ENCODE measurements at places on chromosomes 6 and 20.

GRCh38 chr6:19771753-19772336 lies 65.3 kb upstream of the ID4 start:
- DNase-seq, result no peak

DNA sequence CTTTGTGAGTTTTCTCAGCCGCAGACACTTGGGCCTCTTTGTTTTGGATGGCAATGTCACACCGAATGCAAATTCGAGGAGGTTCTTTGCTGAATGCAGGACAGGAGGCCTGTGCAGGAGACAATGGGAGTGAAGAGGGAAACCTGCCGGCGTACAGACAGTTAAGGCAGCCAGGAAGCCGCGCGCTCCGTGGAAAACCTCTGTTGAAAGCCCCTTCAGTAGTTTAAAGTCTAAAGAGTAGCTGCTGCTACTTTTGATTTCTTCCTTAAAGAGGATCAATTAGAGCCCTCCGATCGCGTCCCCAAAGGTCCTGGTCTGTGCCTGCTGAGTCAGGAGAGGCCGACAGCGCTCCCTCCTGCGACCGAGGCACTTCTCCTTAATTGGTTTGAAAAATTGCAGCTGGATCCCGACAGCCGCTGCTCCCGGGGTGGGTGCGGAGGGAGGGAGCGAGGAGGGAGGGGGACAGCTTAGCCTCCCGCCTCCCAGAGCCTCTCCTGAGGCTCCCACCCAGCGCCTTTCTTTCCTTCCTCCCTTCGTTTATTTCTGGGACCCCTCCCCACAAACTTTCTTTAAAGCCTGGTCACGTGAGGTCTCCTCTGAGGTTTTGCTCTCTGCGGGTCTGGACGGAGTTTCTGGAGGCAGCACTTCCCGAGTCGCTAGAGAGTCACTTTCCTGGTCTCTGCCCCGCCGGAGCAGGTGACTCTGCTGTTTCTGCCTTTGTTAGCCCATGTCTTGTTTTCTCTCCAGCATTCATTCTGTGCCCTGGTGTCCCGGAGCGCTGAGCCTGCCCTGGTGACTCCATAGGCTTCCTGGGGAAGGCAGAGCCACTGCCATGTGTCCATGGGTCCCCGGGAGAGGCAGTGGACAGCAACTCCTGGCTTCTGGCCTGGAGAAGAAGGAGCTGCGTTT lies 22.3 kb upstream of the RPP40 start:
- no peak for DNase-seq

- DNase-seq, result peak; percentile 5
These were observed 913 bp downstream of the BTN2A2 start for GRCh38 chr6:26383624-26384417.

- DNase-seq, result no peak
These were observed 80.8 kb upstream of the MPC1 start for GRCh38 chr6:166463359-166464067.

GRCh38 chr20:17569616-17570346 lies at the start of gene DSTN:
TSS of gene DSTN (plus strand) at chr20:17570075. CDS start at chr20:17570209, 134 bp downstream.
- DNase-seq, result peak; percentile 81

- DNase-seq, result no peak
These were observed 235.3 kb upstream of the CEP162 start for GRCh38 chr6:84462698-84463097.

DNA sequence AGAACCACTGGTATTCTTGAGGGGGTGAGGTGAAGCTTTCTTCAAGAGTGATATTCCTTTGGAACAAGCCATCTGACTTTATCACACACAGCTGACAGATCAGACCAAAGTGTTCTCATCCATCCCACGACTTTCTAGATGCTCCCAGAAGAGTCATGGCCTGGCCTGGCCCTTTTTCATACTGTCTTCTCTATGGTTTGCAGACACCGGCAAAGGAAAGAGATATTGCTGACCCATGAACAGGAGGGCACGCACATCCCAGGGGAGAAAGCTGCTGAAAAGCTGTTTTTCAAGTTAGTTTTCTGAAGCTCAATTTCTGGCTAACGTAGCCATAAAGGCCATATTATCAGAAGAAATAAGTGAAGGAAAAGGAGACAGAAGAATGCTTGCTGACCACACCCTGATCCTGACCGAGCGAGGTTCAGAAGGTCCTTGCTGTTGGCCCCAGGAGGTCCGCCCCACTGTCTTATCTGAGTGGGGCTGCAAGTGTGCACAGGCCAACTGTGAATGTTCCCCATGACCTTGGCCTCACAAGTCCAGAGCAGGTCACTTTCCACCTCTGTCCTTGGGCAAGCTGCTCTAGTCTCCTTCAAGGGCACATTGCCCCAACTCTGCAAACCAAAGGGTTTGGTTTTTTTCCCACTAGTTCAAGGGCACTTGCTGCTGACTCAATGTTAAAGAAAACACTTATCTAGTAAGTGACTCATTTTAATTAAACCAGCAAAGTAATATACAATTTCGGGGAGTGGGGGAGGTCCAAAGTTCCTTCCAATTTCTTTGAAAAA lies 2.0 kb downstream of the ACSS1 start:
- no peak for DNase-seq

GRCh38 chr6:136791296-136792094 lies 782 bp downstream of the MAP3K5 start:
- DNase-seq, result peak; percentile 37

GRCh38 chr6:30163918-30164654 lies 740 bp downstream of the TRIM15 start:
- no peak for DNase-seq

DNA sequence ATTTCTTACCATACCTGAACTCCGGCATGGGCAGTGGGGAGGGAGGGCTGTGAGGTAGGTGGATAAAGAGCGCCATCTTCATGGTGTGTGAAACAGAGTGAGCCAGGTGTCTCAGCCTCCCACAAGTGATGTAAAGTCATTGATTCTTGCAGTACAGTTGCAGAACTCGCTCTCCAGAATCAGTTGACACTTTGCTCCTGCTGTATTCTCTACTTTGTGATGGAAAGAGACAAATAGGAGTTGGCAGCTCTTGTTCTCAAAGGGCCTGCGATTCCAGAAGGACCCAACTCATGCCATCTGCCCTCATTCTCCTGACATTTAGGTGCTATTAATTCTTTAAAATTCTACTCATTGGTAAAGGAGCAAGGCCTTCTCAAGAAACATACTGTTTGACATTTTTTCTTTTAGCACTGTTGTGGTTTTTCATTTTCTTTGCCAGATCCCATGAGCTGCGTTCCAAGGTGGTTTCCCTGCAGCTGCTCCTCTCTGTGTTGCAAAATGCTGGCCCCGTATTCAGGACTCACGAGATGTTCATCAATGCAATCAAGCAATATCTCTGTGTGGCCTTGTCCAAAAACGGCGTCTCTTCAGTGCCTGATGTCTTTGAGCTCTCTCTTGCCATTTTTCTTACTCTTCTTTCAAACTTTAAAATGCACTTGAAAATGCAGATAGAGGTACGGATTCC lies 49.3 kb downstream of the ARFGEF2 start:
- DNase-seq, result no peak

- DNase-seq, result no peak
These were observed 155.8 kb downstream of the TSHZ2 start for GRCh38 chr20:53128004-53128403.

DNA sequence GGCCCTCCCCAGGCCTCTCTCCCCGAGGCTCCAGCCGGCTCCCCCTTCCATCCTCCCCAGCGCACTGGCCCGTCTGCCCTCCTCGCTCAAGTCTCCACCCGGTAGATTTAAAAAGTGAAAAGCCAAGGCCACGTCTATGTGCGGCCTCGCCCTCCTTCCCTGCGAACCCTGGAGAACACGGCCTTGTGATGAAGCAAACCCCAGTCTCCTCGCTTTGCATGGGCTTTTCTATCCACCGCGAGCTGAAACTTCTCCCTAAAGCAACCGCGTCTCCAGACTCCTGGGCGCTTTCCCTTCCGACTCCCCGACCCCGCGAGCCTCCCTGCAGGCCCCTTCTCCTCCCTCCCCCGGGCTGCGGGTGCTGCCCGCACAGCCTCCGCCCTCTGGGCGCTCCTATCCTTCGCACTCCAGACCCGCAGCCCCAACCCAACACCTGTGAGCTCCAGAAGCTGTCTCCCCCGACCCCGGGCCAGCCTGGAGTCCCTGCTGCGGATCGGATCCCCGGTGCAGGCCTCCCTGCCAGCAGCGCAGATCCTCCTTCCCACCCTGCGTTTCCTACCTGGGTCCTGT lies 265.2 kb upstream of the QKI start:
- DNase-seq, result no peak

DNA sequence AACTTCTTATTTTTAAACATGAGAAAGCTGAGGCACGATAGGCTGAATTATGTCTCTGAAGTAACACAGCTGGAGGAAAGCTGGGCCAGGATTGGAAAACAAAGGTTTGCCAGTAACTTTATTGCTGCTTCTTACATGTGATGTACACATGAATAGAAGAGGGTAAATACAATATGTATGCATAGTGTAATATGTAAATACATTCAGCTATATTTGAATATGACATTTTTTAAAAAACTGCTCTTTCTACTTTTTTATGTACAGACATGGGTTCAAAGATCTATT lies 90.2 kb downstream of the ADTRP start:
- DNase-seq, result no peak

GRCh38 chr6:130671577-130671976 lies 155.6 kb upstream of the SMLR1 start:
- DNase-seq, result no peak

DNA sequence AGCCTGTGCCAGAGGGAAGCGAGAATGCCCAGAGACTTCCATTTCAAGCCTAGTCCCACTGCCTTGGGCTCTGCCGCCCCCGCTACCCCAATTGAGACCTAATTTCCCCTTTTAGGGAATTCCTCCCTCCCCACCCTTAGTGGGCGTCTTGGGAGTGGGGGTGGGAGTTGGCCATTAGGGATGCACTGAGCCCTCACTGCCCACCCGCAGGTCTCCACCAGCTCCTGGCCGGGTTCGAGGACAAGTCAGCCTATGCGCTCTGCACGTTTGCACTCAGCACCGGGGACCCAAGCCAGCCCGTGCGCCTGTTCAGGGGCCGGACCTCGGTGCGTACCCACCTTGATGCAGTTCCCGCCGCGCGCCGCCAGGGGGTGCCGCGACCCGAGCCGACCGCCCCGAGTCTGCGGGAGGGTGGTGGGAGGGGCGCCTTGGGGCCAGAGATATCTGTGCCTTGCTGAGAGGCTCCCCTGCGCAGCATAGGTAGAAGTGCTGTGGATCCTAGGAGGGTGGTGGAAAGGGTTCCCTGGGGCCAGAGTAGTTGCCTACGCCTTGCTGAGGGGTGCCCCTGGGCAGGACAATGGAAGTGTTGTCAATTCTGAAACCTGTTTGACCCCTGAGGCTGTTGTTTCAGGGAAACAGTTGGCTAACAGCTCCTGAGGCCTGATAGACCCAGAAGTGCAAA lies 9.2 kb downstream of the ITPA start:
- peak; percentile 73 for DNase-seq

- DNase-seq, result no peak
These were observed 11.5 kb downstream of the BPI start for GRCh38 chr20:38315290-38315966.

- no peak for DNase-seq
These were observed 205.3 kb downstream of the EYA2 start for GRCh38 chr20:47099825-47100441.

- DNase-seq, result no peak
These were observed 196.3 kb upstream of the SLC24A3 start for GRCh38 chr20:19016140-19016497.

- no peak for DNase-seq
These were observed 140.9 kb downstream of the GRIK2 start for GRCh38 chr6:101534386-101534785.

DNA sequence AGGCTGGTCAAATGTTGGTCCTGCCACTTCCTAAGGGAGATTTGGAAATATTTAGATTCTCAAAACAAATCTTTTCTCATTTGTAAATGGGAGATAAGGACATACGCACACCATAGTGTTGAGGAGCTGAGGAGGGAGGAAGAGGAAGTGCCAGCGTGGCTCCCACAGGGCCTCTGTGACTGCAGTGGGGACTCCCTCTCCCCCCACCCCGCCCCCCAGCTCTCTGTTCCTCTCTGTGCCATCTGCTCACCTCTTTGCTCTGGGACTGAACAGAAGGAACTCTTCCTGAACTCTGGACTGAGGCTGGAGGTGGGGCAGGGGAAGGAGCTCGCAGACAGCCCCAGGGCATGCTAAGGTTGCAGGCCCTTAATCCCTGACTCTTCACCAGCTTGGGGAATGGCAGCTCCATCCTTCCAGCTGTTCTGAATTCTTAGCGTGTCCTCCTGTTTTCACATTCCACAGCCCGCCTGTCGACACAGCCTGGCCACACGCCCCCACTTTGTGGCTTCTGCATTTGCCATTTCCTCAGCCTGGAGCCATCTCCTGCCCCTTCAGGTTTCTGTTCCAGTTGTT lies 11.4 kb downstream of the DDX27 start:
- no peak for DNase-seq

GRCh38 chr20:12159261-12159660 lies 241.6 kb downstream of the BTBD3 start:
- DNase-seq, result no peak

GRCh38 chr20:55058938-55059337 lies 583.5 kb downstream of the DOK5 start:
- no peak for DNase-seq

DNA sequence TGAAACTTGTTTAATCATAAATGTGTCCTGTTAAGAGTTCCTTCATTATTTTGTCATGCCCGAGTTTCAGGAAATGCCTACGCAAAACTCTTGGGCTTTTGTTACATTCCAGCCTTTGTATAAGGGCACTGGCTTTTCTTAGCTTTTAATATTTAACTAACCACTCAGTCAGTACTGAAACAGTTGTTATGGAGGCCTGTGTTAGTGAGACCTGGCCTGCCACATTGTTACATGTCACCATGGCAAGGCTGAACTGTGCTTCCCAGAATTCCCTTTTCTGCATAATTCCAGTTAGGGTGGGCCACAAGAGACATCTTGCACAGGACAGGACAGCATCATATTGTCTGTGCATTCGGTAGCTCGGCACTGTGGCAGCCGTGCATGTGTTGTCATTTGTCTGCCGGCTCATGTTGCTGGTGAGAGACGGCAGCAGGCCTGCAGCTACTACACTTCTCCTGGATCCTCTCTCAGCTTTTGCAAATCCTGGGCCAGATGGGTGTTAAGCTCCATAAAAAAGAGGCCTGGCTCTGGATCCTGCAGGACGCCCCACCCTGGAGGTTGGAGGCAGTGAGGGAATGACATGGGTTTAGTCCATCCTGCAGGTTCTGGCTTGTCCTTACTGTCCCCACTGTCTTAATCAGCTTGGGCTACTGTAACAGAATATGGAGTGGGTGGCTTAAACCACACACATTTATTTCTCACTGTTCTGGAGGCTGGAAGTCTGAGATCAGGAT lies 128.8 kb upstream of the DTNBP1 start:
- no peak for DNase-seq

- DNase-seq, result no peak
These were observed 16.9 kb upstream of the TMEM14A start for GRCh38 chr6:52654007-52654406.

DNA sequence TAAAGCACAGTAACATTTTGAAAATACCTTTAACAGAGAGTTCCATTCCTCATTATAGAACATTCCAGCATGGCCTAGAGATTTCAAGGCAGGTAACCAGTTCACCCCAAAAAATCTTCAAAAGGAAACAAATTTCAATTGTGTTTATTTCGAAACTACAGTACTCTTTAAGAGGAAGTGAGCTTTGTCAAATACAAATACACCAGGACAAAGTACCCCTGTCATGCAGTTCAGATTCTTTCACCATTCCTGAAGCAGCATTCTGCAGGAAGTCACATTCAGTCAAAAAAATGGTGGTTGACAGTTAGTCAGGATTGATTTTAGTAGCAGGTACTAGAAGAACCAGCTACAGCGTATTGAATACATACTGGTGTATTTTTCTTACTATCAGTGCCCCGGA lies 89.6 kb upstream of the RIN2 start:
- no peak for DNase-seq

GRCh38 chr20:44228465-44229258 lies 18.1 kb upstream of the OSER1 start:
- DNase-seq, result no peak
